Stimulated activated CD4-positive, alpha-beta T cell treated with anti-CD3 and anti-CD28 coated beads, TNF-alpha, amount 100 ng/mL, for 48 hours (primary cell): ENCODE measurements at places on chromosomes 5 and 9.
A peak's percentile ranks its signal among the peaks of the same experiment; 100 is the strongest.

- DNase-seq, result peak; percentile 35
Measured at GRCh38 chr9:114898741-114899140, 31.6 kb downstream of the TNFSF8 start.

- no peak for DNase-seq
Measured at GRCh38 chr5:37495210-37495609, 116.1 kb downstream of the WDR70 start.

DNA sequence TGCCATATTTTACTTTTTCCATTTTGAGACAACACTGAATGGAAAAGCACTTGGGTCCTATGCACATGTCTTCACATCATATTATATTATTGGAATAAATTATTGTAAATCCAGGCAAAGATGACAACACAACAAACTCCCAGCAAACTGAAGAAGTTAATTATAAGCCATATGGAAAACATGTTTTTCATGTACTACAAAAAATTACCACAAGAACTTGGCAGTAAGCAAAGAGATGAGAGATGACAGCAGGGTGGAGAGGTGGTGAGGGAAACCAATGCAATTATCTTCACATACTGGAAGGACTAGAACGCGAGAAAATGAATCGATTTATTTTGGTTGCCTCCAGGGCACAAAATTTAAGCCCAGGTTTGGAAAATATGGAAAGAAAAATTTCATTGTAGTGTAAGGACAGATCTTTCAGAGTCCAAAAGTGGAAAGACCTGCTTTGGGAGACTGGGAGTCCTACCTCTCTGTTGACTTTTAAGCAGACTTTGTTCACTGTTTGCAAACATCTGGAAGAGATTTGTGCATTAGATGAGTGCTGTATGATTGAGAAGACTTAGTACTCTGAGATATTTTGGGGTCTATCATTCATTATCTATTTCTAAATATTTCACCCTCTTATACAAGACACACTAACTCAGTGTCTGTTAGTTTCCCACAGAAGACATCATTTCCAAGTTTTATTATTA is 138.0 kb downstream of the TMEM232 start:
- DNase-seq, result no peak

- no peak for DNase-seq
Measured at GRCh38 chr5:134088994-134089560, 25.4 kb upstream of the TCF7 start.

DNA sequence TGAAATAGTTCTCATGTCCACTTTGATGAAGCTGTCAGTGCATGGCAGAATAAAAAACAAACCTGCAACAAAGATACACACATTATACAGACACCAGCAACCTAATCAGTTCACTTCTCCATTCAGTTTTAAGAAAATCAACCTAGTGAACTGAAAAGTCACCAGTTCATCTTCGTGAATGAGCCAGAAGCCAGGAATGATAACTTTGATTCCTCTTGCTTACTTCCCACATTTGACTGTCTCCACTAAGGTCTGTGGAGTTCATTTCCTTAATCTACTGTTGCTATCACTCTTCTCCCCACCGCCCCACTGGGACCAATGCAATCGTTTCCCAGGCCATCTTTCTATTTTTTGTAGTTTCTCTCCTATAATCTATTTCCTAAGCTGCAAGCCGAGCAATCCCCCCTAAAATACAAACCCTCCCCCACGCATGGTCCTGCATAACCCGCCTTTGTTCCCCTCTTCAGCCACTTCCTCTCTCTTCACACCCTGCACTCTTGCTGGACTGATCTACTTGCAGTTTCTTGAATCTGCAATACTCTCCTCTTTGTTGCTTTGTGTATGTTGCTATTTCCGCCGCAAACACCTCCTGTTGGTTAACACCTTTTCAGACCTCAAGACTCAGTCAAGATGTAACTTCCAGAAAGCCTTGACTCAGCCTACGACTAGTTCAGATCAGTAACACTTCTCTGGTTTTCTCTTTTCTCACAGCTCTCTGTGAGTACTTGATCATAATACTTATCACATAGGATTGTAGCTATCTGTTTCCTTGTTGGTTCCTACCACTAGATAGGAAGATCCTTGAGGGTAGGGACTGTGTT is 16.6 kb downstream of the STOM start:
- peak; percentile 15 for DNase-seq

GRCh38 chr5:160270704-160271103 is 41.4 kb downstream of the FABP6 start:
- no peak for DNase-seq

DNA sequence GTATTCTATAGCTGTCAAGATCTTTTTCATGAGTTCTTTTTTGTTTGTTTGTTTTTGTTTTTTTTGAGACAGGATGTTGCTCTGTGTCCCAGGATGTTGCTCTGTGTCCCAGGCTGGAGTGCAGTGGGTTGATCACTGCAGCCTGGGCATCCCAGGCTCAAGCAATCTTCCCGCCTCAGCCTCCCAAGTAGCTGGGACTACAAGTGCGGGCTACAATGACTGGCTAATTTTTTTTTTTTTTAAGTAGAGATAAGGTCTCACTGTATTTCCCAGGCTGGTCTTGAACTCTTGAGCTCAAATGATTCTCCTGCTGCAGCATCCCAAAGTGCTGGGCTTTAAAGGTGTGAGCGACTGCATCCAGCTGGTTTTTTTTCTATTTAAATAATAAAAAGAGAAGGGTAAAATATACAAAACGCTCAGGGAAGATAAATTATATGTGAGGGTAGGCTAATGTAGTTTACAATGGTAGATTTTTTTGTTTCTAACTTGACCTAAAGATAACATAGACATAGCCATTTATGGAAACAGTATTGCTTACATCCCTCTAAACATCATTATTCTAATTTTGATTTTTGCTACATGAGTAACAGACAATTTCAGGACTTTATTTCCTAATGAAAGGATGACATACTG is 21.9 kb downstream of the ERBIN start:
- no peak for DNase-seq

- DNase-seq, result no peak
Measured at GRCh38 chr9:91427873-91428272, 4.2 kb upstream of the NFIL3 start.

GRCh38 chr9:115033800-115034199 is 84.2 kb downstream of the TNC start:
- no peak for DNase-seq

DNA sequence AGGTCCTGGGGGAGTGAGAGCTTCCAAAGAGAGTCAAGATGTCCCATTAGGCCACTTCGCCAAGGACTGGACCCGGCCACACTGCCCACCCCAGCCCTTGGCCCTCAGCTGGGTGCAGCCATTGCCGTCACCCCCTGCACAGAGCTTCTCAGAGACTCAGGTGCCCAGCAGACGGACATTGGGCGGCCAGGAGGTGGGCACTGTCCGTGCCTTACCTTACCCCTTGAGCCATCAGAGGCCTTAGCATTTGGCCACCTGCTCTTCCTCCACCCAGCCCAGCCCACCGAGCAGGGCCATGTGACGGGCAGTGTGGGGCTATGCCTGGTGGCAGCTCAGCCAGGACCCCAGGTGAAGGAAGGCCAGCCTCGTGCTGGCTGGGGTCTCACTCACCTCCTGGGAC is 3.3 kb upstream of the DNLZ start:
- DNase-seq, result no peak

DNA sequence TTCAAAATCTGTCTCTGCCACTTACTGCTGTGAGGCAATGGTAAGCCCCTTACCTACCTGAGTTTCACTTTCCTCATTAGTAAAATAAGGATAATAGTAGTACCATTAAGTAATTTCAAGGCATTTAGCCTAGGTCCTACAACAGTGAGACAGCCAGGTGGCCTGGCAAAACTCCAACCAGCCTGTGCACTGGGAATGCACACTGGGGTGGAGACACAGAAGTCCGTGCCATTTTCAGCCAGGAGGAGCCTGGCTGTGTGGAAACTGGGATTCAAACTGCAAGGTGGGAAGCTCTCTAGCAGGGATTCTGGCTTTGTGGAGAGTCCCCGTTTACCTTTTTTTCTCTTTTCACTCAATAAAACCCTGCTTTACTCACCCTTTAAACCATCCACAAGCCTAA is 630.4 kb downstream of the PRELID2 start:
- no peak for DNase-seq

GRCh38 chr5:61595426-61595825 is 263.4 kb downstream of the ZSWIM6 start:
- no peak for DNase-seq

- no peak for DNase-seq
Measured at GRCh38 chr5:120016717-120017382, 387.5 kb downstream of the FAM170A start.

DNA sequence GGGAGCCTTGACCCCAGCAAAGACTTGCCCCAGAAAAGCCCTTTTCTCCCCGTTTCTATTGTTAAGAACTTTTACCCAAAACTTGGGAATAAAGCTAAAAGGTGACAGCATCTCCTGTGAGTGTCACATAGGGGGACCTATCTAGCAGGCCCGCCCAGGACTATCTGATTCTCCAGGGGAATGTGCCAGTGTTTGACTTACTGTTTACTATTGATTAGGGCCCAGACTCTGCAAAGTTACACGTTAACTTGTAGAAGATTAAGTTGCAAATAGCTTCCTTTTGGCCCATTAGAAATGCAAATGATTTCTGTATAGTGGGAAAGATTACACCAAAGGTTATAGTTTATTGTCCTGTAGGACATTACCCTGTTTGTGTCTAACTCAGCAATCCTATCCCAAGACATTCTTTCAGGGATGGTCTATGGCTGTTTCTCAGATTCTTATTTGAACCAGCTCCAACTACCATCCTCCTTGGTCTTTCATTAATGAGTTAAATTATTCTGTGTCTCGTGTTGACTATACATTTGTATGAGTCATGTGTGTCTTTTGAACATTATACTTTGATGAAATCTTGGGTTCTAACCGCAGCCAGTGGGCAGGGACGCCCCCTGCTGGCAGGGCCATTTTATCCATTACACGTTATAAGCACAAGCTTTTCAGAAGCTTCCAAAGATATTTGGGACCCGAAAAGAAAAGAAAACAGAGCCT is 60.7 kb downstream of the HRH2 start:
- DNase-seq, result peak; percentile 51

- DNase-seq, result no peak
Measured at GRCh38 chr9:2174306-2174705, 159.2 kb downstream of the SMARCA2 start.

GRCh38 chr9:105973951-105974351 is 279.6 kb downstream of the TMEM38B start:
- DNase-seq, result no peak

- no peak for DNase-seq
Measured at GRCh38 chr5:78361631-78361993, 1.2 kb downstream of the SCAMP1 start.

DNA sequence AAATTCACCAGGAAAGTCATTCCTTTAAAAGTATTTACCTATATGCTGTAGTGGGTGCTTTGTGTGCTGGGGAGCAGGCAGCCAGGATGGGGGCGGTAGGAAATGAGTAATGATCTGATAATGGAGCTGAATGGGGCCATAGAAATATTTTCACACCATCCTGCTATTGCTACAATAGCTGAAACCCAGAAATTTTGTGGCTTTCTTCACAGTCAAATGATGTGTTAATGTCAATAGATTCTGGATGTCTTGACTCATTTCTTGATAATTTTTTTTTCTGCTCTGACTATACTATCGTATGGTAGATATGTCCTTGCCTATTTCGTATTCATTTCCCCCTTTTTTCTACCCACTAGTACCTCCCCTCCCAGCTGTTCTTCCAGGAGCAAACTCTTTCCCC is 59.5 kb downstream of the RORB start:
- DNase-seq, result no peak

DNA sequence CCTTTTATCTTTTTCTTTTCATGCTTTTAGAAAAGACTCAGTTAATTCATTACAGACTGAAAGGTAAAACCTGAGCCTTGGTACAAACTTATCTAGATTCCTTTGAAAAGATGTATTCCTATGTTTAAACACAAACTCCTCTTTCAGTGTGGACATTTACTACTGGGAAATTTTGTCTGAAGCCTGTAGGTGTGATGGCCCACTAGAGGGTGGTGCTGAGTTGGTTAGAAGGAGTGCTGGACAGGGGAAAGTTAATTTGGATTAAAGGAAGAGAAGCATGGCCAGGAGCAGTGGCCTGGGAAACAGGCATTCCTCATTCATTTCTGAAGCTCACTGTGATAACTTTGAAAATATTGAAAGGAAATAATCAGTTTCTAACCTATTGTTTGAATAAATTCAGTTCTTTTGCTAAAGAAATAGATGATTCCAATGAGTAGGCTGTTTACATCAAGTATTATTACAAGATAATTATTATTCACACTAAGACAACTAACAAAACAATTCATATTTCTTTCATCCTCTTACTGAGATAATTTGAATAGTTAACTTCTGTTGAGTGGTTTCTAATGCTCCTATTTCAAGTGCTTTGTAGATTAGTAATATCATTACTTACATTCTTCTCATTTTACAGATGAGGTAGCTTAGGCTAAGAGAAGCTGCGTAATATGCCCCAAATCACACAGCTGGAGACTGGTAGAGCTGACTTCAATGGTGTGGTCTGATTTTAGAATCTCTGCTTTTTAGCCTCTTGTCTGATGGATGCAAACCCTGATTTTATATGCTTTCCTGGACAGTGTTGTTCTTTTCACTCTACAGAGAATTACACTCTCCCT is 150.9 kb downstream of the ADGRV1 start:
- no peak for DNase-seq

DNA sequence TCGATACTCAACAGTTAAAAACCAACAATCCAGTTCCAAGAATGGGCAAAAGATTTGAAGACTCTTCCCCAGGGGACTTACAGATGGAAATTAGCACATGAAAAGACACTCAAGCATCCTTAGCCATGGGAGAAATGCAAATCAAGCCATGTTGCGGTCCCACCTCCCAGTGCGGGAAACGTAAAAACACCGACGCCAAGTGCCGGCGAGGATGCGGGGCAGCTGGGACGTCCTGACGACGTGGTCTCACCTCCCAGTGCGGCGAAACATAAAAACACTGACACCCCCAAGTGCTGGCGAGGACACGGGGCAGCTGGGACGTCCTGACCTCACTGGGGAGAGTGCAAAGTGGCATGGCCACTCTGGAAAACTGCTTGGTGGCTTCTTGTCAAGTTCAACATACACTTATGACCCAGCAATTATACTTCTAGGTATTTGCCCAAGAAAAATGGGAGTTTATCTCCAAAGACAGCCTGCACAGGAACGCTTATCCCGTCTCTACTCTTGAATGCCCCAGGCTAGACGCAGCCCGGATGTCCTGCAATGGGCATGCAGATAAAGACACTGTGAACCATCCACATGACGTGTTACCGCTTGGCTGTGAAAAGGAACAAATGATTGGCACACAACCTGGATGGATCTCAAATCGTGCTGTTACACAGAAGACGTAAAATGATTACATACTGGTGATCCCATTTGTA is 60.1 kb upstream of the UBAC1 start:
- no peak for DNase-seq

DNA sequence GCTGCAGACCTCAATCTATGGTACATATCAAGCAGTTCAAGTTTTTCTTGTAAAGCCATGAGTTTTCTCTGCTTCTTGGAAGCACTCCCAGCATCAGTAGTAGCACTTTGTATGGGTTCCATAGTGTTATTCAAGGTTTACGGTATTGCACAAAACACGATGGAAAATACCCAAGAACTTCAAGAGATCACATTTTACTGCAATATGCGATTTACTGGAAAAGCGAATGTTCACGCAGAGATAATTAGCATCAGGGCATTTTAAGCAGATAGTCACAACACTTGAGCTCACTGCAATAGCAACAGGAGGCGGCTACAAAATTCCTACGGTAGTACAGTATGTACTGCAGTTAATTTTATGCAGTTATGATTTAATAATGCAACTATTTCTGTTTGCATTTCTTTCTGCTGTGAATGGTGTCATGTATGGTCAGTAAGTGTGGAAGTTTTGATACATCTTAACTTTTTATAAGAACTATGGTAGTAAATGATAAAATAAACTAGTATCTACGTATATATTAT is 200.8 kb downstream of the SMARCA2 start:
- DNase-seq, result no peak

- DNase-seq, result no peak
Measured at GRCh38 chr5:141343242-141343952, at the start of gene PCDHGA3. TSS of gene PCDHGA3 (plus strand) at chr5:141343829. CDS start at chr5:141344034, 205 bp downstream.
